ENCODE measurements at places on chromosomes 6 and 20.
A peak's percentile ranks its signal among the peaks of the same experiment; 100 is the strongest.

GRCh38 chr6:1792989-1793388, 183.3 kb downstream of the FOXC1 start:
- DNase-seq: peak; percentile 18

GRCh38 chr6:99609905-99610489, 3.4 kb downstream of the PRDM13 start:
- DNase-seq: no peak

DNA sequence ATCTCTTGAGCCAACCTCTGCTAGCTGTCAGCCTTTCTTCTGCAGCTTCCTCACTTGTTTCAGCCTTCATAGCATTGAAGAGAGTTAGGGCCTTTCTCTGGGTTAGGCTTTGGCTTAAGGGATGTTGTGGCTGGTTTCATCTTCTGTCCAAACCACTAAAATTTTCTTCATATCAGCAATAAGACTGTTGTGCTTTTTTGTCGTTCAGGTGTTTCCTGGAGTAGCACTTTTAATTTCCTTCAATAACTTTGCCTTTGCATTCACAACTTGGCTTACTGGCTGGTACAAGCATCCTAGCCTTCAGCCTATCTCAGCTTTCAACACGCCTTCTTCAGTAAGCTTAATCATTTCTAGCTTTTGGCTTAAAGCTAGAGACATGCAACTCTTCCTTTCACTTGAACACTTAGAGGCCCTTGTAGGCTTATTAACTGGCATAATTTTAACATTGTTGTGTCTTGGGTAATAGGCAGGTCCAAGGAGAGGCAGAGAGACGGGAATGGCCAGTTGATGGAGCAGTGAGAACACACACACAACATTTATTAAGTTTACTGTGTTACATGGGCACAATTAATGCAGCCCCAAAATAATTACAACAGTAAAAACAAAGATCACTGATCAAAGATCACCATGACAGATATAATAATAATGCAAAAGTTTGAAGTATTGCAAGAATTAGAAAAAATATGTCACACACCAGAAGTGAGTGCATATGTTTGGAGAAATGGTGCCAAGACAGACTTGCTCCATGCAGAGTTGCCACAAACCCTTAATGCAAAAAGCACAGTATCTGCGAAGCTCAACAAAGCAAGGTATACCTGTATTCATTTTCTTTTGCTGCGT, 98.6 kb downstream of the HIVEP1 start:
- DNase-seq: no peak

- no peak for DNase-seq
Observed at GRCh38 chr6:12170351-12171092, 119.6 kb upstream of the EDN1 start.

GRCh38 chr20:38834868-38835267, 29.4 kb downstream of the PPP1R16B start:
- no peak for DNase-seq

Data from T47D (cell line).